Ovary (tissue), 10 donors: ENCODE measurements at places on chromosomes 2 and 18. TPM values are rescaled to one million over a fixed set of nuclear protein-coding genes. Genes with fewer than 3 reads are reported as not detected.

GRCh38 chr2:129754421-129754820, 225.0 kb upstream of the RAB6C start:
- no peak for DNase-seq

SPRED2 gene
- 32.9 TPM for total RNA-seq

DNA sequence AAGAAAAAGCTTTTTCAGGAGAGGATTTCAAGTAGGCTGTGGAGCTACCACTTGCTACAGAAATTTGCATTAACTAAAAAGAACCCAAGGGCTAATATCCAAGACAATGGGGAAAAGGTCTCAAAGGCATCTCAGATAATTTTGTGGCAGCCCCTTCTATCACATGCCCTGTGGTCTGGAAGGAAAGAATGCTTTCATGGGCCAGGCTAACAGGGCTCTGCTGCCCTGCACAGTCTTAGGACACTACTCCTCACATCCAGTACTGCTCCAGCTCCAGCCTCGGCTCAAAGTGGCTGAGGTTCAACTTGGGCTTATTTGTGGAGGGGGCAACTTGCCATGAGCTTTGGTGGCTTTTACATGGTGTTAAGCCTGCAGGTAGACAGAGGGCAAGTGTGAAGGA, 1150.3 kb downstream of the CNTNAP5 start:
- DNase-seq: no peak

DNA sequence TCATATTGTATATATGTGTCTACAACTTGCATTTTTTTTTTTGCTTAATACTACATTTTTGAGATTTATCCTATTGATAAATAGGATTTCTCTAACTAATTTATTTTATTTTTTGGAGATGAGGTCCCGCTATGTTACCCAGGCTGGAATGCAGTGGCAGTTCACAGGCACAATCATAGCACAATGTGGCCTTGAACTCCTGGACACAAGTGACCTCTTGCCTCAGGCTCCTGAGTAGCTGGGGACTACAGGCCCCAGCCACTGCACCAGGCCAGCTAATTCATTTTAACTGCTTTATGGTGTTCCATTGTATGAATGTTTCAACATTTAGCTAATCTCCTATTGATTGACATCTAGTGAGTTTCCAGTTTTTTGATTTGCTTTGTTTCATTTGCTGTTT, 16.8 kb upstream of the CLASP1 start:
- DNase-seq: no peak

HOXD9 gene
- 10.3 TPM for total RNA-seq

SERTAD2 gene
- total RNA-seq: 19.1 TPM

GRCh38 chr2:79903222-79904000, 390.6 kb downstream of the CTNNA2 start:
- no peak for DNase-seq

DNA sequence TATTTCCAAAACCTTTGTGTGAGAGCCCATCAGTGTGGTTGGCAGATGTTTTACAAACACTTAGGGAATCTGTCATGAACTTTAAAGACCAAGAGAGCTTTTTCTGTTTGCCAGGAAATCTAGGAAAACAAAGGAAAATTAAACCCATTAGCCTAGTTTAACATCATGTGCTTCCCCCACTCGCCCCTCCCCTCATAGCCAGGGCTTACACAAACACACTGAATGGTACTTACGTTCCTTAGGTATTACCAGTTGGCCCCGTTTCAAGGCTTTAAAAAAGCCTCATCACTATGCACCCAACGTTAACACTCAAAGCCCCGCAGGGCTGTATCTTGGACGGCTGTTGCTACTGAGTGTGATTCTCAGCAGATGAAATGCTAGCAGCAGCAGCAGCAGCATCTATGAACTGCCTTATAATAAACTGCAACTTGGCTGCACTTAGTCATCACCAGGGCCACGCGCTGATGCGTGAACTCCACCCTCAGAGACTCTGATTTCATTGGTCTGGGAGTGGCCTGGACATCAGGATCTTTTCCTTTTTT, 20.1 kb upstream of the TTC39C start:
- peak; percentile 44 for DNase-seq

DNA sequence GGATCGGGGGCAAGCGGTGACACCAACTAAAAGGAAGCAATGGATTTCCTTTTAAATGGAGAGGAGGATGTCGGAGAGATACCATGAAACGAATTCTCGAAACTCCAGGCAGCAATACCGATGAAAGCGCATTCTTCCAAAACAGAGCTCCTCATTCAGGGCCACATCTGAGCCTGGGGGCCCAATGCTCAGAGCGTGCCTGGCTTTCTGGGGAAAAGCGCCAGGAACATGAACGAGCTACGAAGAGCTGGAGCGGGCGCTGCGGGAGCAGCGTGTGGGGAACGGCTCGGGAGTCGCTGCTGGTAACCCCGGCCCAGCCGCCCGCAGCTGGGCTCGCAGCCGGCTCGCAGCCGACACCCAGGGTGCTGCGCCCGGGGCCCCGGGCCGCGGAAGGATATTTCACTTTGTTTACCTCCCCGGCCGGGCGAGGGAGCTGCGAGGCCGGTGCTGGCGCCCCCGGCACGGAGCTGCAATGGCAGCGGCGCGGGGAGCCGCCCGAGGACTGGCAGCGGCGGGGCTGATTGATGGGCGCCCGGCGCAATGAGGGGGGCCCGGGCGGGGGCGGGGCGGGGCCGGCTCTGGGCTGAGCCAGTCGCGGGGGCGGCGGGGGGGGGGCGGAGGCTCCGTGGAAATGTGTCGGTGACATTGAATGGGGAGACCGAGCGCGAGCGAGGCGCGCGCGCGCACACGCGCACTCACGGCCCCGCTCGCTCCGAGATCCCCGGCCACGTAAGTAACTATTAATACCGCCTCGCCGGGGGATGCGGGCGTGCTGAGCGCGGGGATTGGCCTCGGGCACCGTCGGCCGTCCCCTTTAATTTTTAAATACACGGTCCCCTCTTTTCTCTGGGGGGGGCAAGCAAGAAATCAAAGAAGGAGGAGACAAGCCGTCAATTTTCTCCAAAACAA, at the start of gene TRIB2:
TRIB2 (plus strand) TSS at position 655 of the 909 bp plus-strand sequence. CDS start 1,372 bp downstream, outside the sequence.
- DNase-seq: peak; percentile 91

GRCh38 chr2:104834431-104835153, 19.3 kb upstream of the POU3F3 start:
- DNase-seq: no peak

GRCh38 chr2:239891698-239892097, 133.4 kb downstream of the NDUFA10 start:
- no peak for DNase-seq

- DNase-seq: no peak
These were observed 54.2 kb downstream of the NCAPH start for GRCh38 chr2:96389736-96390135.

DNA sequence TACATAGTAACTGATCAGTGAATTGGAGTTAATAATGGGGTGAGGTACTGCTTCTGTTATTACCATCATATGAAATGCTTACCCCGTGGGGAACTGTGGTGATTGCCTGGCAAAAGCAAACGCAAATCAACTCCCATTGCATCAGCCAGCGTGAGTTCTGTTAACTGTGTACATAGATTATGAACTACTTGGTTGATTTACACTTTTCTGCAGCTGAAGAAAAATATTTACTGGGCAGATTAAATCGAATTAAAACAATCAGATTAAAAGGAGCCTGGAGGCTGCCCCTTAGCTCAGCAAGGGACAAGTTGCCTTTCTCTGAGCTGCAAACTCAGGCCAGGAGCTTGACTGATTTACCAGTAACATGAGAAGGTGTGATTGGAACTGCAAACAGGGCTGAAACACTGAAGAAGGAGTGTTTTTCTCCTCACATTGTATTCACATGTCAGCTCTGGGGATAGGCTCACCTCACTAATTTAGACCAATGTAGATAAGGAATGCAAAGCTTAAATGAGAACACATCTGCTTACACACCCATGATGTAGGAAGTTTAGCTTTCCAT, 220.1 kb downstream of the OSR1 start:
- no peak for DNase-seq

- DNase-seq: peak; percentile 17
These were observed 197.2 kb downstream of the ZFP36L2 start for GRCh38 chr2:43029186-43029585.

DNA sequence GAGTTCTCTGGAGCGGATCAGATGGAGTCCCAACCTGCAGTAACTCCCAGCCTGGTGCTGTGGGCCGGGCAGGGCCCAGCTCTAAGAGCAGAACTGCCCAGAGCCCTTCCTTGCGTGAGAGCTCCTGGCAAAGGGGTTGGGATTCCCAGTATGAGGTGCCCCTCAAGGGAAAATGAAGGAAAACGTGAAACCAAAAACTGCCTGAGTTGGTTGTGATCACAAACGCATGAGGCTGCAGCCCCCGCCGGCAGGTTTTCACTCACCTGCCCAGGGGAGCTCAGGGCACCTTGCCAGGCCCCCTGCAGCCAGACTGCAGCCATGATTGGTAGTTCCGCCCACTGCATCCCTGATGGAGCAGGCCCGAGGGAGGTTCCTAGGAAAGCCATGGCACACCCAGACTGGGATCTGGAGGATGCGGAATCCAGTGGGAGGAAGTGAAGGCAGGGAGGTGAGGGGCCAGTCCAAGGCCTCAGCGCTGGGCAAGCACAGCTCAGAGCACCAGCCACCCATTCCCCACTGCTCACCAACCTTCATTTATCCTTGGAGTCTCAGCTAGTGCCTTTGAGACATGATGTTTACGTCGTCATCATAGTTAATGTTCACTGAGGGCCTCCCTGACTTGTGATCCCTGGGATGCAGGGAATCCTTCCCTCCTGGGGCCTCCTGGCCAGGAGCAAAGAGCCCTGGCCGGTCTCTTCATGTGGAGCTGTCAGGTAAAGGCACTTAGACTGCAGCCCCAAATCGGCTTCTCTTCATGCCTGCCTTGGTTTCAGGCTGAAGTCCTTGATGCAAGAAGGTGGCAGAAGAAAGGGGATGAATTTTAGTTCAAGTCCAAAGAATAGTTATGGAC, 103.2 kb downstream of the INHBB start:
- DNase-seq: peak; percentile 10

ST8SIA3 gene
- total RNA-seq: not detected

- no peak for DNase-seq
These were observed 155.5 kb upstream of the ID2 start for GRCh38 chr2:8526403-8526696.

- no peak for DNase-seq
These were observed 65.8 kb upstream of the EML6 start for GRCh38 chr2:54657664-54658083.

DNA sequence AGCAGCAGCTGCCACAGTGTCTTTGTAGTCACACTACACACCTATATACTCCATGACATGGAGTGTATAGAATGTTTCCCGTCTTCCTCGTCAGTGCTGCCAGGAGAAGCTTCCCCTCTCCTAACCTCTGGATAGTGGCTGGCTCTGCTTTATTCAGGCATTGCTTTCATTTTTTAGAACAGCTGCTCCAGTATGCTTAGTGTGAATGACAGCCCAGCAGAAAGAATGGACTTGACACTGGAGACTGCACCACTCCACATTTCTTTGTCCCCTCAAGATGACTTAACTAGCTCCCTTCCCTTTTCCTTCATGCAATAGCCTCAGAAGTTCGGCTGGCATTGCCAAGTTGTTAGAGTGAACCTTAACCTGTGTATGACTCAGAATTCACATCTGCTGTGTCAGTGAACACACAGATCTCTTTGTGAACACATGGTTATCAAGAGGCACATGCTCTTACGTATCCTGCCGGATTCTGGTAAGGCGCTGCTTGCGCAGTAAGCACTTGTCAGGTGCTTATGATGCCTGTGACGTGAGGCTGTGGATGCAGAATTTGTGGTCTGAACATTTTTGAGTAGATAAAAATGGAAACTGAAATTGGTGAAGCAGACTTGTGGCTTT, 73.9 kb downstream of the NEDD4L start:
- DNase-seq: peak; percentile 58

ADCYAP1 gene
- total RNA-seq: 4.9 TPM

LGALSL gene
- 15.5 TPM for total RNA-seq

DNA sequence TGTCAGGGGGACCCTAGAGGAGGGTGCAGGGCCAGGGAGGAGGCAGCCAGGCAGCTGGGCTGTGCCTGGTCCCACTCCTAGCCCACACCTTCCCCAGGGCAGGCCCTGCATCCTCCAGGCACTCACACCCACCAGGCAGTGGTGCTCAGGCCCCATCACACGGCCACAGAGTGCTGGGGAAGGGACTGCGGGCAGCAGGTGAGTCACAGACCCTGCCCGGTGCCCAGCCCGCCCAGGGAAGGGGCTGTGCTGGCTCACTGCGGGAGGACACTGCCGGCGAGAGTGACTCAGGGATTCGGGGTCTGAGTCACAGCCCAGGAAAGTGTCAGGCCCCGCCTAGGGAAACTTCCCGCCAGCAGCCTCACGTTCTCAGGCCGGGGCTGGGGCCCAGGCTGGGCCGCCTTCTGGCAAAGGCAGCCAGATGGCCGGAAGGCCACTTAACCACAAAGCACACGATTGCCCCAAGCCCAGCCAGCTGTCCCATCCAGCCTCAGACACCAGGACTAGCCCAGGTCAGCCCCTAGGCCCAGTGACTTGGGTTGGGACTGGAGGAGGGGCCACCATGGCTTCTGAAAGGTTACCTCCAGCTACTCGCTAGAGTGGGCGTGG, 42.2 kb downstream of the BIN1 start:
- DNase-seq: peak; percentile 78
